ENCODE measurements at places on chromosomes 12 and 14.

DNA sequence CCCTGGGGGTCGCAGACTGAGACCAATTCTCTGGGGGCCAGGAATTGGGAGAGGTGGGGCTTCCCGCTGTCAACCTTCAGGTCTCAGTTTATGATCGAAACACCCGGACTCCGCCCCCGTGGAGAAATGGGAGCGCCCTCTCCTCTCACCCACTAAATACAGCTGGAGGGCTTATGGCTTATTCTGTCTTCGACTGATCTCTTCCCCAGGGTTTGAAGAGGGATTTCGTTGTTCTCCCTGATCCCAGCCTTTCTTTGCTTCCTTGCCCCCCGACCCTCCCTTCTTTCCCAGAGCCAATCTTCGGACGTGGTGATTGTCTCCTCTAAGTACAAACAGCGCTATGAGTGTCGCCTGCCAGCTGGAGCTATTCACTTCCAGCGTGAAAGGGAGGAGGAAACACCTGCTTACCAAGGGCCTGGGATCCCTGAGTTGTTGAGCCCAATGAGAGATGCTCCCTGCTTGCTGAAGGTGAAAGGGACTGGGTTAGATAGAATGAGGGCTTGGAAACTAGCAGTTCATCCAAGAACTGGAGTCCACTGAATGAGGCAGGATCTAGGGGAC is 607 bp downstream of the OS9 start:
- DNase-seq = no peak

- DNase-seq = no peak
These were observed 35.8 kb downstream of the ETV6 start for GRCh38 chr12:11685316-11685715.

DNA sequence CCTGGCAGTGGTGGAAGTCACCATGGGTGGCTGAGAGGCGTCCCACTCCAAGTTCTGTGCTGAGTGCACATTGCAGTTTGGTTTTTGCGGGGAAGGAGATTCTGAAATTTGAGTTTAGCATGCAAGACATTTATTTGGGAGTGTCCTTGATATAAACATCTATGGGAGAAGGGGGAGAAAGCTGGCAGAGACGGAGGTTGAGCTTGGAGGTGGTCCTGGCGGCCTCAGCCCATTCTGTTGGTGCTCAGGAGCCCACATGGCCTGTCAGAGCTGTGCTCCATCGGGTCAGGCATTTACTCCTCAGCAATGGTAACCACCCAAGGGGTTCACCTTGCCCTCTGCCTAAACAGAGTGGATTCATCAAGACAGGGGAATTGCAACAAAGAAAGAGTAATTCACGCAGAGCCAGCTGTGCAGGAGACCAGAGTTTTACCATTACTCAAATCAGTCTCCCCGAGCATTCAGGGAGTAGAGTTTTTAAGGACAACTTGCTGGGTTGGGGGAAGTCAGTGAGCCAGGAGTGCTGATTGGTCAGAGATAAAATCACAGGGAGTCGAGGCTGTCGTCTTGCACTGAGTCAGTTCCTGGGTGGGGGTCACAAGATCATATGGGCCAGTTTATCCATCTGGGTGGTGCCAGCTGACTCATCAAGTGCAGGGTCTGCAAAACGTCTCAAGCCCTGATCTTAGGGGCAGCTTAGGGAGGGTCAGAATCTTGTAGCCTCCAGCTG is 323.3 kb upstream of the TMEM132C start:
- no peak for DNase-seq

- DNase-seq = no peak
These were observed 2.5 kb downstream of the PGF start for GRCh38 chr14:74952697-74953484.

DNA sequence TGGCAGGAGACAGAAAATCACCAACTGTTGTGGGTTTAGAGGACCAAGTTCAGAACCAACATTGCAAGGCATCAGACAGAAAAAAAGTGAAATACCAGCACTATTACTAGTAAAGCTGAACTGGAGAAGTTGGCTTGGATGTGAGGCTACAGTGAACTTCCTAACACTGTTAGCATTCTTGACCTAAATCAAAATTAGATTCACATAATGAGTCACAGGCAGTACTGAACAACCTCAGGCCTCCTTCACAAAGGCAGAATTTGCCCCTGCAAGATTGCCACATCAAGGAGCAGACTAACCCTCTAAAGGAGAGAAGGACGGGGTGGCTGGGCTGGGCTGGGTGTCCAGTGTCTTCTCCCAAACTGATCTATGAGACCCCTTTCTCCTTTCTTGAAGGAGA is 539.7 kb downstream of the SNAPC1 start:
- no peak for DNase-seq

- no peak for DNase-seq
These were observed 447.7 kb downstream of the RERGL start for GRCh38 chr12:17642340-17642650.

GRCh38 chr12:131939007-131939406 is 9.9 kb downstream of the PUS1 start:
- DNase-seq = peak; percentile 88

- peak; percentile 86 for DNase-seq
These were observed 6.5 kb downstream of the LAG3 start for GRCh38 chr12:6778574-6779550.

DNA sequence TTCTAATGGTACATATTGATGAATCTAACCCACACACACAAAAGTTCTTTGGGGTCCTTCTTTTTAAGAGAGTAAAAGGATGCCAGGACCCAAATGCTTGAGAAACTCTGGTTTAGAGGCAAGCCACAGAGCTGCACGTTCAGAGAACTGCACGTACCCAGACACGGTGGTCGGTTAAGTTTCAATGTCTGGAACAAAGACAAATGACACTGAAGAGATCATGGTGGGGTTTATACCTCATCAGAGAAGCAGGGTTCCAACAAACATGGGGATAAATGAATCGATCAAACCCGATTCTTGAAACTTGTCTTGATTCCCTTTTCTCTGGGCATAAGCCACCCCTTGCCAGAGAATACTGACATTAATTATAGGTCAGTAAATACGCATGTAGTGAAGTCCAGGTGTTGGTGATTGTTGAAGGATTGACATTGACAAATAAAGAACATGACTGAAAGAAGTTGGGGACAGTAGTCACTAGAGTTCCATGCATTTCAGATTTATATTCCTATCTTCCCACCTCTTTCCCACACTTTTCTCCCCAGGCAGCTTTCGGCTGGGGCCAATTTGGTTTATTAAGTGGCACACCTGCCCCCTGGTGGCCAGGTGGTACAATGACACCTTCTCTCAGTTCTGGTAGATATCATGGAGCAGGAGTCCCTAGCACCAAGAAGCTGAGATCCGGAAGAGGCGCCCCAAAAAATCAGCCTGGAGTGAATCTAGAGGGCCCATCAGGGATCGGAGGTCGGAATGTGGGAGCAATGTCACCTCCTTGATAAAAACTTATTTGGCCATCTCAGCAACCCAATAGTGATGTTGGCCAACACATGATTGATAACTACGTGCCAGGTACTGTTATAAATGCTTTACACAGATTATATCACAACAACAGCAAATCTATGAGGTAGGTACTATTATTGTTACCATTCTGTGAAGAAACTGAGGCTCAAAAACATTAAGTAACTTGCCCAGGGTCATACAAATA is 17.8 kb upstream of the HDAC7 start:
- DNase-seq = peak; percentile 52

GRCh38 chr12:6068227-6068626 is 56.2 kb downstream of the VWF start:
- no peak for DNase-seq

- DNase-seq = no peak
These were observed 52.7 kb upstream of the SYNE2 start for GRCh38 chr14:63800083-63800482.

GRCh38 chr12:13425766-13426165 is 229.2 kb downstream of the EMP1 start:
- no peak for DNase-seq

GRCh38 chr12:65306366-65307168 is 28.1 kb downstream of the MSRB3 start:
- DNase-seq = no peak

DNA sequence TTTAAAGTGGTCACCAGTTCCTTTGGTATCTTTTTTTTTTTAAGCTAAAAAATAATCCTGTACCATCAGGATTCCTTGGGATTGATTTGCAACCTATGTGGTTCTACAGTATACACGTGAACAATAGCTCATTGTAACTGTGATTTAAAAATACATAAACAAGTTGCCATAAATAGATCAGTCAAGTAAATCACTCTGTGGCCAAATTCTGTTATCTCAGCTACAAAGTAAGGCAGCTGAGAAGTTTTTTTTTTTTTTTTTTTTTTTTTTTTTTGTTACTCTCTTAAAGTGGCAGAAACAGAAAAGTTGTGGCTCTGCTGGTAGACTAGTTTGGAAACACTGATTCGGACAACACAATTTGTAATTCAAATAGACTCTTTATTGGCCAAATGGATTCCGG is 104.5 kb downstream of the PRICKLE1 start:
- DNase-seq = no peak

- no peak for DNase-seq
These were observed 157.4 kb downstream of the DACT1 start for GRCh38 chr14:58794993-58795762.

DNA sequence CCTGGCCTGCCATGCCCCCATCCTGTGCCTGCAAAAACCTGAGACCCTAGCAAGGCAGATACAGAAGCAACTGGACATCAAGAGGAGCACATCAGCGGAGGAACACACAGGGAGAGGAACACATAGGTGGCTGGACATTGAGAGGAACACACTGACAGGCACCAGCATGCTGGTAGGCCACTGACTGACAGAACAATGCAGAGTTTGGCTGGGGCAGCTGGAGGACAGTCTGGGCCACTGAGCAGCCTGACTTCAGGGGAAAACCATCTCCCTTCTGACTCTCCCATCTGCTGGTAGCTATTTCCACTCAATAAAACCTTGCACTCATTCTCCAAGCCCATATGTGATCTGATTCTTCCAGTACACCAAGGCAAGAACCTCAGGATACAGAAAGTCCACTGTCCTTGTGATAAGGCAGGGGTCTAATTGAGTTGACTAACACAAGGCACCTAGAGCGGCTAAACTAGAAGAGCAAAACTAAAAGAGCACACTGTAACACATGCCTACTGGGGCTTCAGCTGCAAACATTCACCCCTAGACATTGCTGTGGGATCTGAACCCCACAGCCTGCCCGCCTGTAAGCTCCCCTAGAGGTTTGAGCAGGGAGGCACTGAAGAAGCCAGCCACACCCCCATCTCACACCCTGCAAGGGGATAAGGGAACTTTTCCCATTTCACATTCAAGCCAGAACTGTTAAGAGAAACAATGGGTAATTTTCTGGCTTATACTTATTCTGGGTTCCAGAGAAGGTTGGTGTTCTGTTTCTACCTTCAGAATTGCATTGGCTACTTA is 22.1 kb downstream of the CLECL1 start:
- no peak for DNase-seq

GRCh38 chr12:87511371-87511770 is 517.8 kb downstream of the C12orf50 start:
- DNase-seq = no peak

GRCh38 chr14:94675036-94675435 is 62.8 kb downstream of the SERPINA3 start:
- DNase-seq = no peak

- DNase-seq = no peak
These were observed 163.3 kb downstream of the PAWR start for GRCh38 chr12:79527473-79527872.

DNA sequence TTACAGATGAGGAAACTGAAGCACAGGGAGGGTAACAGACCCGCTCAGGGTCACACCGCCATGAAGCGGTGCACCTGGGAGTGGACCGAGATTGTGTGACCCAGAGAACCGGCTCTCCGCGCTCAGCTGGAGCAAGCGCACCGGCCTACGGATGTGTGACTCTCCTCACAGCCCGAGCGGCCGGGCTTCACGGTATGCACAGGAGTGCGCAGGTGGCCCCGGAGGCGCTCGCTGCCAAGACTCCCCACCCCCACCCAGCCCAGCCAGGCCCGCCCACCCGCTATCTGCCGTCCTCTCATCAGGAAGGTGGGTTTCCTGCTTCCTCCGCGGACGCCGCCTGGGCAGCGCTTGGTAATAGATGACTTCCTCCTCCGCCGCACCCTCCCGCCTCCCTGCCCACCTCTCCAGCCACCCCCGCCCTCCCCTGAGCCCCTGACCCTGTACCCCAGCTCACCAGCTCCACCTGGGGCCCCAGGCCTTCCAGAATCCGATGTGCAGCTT is 110.7 kb downstream of the NCOR2 start:
- no peak for DNase-seq

DNA sequence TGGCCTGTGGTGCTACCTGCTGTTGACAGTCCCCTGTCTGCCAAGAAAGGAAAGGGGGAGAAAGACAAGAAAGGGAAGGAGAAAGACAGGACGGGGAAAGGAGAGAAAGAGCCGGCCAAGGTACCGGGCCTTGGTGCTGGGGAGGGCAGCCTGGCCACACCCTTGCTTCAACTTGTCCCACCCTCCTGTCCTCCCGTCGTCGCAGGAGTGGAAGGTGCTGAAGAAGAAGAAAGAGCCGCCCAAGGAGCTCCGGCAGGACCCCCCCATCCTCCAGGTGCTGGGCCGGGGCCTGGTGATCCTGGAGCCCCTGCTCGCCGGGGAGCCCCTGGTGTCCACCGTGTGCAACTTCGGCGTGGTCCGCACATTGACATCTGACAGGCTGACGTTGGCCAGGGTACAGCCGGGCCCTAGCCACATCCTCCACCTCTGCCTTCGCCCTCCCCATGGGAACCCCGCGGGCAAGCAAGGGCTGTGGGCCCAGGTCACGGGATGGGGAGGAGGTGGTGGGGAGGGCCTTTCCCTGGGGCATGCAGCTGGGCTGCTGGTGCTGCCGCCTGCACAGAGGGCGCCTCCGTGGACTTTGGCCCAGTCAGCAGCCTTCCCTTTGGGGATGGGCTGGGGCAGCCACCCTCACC is 2.9 kb upstream of the B3GNT4 start:
- DNase-seq = no peak

Measured in DMS153 (cell line).